ENCODE measurements at places on chromosomes 16 and 17. TPM values are rescaled to one million over a fixed set of nuclear protein-coding genes. Genes with fewer than 3 reads are reported as not detected.

CDH11 gene
- polyA plus RNA-seq, result 51.7 TPM

MPP3 gene
- 6.3 TPM for polyA plus RNA-seq

MT1G gene
- polyA plus RNA-seq, result 0.85 TPM

DOC2B gene
- 8.1 TPM for polyA plus RNA-seq

IL34 gene
- not detected for polyA plus RNA-seq

TMEM220 gene
- polyA plus RNA-seq, result 8.7 TPM

TRPV2 gene
- 4.2 TPM for polyA plus RNA-seq

TMEM238L gene
- polyA plus RNA-seq, result not detected

KRTAP4-4 gene
- polyA plus RNA-seq, result not detected

PTX4 gene
- 0.56 TPM for polyA plus RNA-seq

RNF112 gene
- polyA plus RNA-seq, result 4.4 TPM

AARSD1 gene
- polyA plus RNA-seq, result 48.0 TPM

AIPL1 gene
- not detected for polyA plus RNA-seq

CHMP6 gene
- 25.8 TPM for polyA plus RNA-seq

BAIAP3 gene
- 1.3 TPM for polyA plus RNA-seq

CCL11 gene
- 0.17 TPM for polyA plus RNA-seq

TNFRSF17 gene
- polyA plus RNA-seq, result not detected

MYL11 gene
- 9,578 TPM for polyA plus RNA-seq

CEMP1 gene
- 3.2 TPM for polyA plus RNA-seq

RAB11FIP4 gene
- polyA plus RNA-seq, result 0.44 TPM

CTRL gene
- 1.2 TPM for polyA plus RNA-seq

HBA1 gene
- 8,304 TPM for polyA plus RNA-seq

EMP2 gene
- polyA plus RNA-seq, result 91.0 TPM

CES1 gene
- 1.6 TPM for polyA plus RNA-seq

ABCC6 gene
- polyA plus RNA-seq, result 0.70 TPM

LLGL2 gene
- 5.4 TPM for polyA plus RNA-seq

PAM16 gene
- polyA plus RNA-seq, result 16.3 TPM

GP1BA gene
- 1.5 TPM for polyA plus RNA-seq

EPX gene
- polyA plus RNA-seq, result 0.38 TPM

GRAPL gene
- polyA plus RNA-seq, result 0.79 TPM

TBC1D24 gene
- polyA plus RNA-seq, result not detected

SAT2 gene
- polyA plus RNA-seq, result 68.8 TPM

ENPP7 gene
- polyA plus RNA-seq, result not detected

KRTAP4-5 gene
- not detected for polyA plus RNA-seq

NACA2 gene
- 1.3 TPM for polyA plus RNA-seq

Measured in muscle of arm (tissue), 14 donors.